ENCODE measurements at places on chromosomes 3 and 15.

GRCh38 chr3:191987831-191988350 lies 526.9 kb downstream of the PYDC2 start:
- no peak for DNase-seq

GRCh38 chr15:78104566-78105475 lies 12.5 kb downstream of the SH2D7 start:
- DNase-seq = no peak

DNA sequence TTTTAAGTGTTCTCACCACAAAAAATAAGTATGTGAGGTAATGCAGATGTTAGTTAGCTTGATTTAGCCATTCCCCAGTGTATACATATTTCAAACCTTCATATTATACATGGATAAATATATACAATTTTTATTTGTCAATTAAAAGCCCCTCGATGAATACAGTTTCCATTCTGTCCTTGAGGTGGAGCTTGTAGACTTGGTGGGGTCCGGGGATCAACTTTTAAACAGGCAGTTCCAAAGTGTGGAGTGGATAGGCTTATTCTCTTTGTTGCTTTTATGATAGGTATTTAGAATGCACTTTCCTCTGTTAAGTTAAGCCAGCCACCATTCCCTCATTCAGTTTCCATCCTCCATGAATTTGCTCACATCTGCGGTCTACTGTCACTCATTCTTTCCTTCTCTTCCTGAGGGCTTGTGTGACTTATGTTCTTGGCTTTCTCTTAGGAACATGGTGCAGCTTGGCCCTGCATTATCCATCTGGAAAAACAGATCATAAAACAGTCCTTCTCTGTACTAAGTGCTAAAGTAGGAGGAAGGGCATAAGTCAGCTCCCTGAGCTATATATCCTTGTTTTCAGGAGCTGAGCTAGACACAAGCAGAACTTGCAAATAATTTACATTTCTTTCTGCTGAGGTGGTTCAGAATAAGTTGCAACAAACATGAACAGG lies 149.1 kb downstream of the NFKBIZ start:
- DNase-seq = no peak

GRCh38 chr3:87307805-87308204 lies 31.4 kb upstream of the POU1F1 start:
- no peak for DNase-seq

GRCh38 chr3:14946739-14947099 lies 664 bp upstream of the NR2C2 start:
- DNase-seq = no peak

GRCh38 chr3:42504334-42505127 lies 2.1 kb downstream of the VIPR1 start:
- DNase-seq = no peak

DNA sequence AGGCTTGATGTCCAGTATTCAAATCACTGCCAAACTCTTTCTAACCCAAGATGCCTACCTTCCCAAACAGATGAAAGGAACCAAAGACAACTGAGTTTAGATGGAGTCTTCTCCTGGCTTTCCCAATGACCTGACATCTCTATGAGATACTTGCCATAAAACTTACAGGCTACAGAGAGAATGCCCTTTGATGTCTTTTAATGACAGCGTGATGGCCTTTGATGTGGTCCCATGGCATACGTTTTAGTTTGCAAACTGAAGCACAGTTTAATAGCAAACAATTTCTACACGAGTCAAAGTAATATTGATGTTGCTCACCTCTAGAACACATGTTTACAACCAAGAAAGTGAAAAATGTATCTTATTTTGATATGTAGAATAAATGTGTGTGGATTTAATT lies 73.2 kb downstream of the ZIC4 start:
- DNase-seq = no peak

GRCh38 chr3:41247055-41248004 lies 48.0 kb downstream of the CTNNB1 start:
- DNase-seq = no peak

DNA sequence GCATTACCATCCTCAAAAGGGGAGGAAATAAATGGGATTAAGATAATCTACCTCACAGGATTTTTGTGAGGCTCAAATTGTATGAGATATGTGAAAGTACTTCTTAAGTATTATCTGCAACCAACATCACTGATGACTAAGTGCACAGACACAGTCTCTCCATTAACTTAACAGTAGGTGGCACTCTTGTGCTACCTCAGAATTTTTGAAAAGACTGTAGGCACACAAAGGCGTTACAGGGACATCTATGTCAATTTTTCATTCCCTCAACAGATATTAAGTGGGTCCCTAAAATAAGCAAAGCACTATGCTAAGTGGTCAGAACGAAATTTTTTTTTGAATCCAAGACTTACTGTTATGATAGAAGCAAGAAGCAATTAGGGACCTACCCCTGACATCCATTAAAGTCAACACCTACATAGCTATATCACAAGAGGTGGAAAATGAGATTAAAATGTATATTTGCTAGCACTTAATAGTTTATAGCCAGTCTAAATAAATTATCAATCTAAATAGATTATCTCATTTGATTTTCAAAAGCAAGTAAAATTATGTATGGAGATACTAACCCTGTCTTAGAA lies 52.9 kb downstream of the RYK start:
- DNase-seq = no peak

- DNase-seq = no peak
Measured at GRCh38 chr3:156583469-156583868, 28.6 kb upstream of the SSR3 start.

DNA sequence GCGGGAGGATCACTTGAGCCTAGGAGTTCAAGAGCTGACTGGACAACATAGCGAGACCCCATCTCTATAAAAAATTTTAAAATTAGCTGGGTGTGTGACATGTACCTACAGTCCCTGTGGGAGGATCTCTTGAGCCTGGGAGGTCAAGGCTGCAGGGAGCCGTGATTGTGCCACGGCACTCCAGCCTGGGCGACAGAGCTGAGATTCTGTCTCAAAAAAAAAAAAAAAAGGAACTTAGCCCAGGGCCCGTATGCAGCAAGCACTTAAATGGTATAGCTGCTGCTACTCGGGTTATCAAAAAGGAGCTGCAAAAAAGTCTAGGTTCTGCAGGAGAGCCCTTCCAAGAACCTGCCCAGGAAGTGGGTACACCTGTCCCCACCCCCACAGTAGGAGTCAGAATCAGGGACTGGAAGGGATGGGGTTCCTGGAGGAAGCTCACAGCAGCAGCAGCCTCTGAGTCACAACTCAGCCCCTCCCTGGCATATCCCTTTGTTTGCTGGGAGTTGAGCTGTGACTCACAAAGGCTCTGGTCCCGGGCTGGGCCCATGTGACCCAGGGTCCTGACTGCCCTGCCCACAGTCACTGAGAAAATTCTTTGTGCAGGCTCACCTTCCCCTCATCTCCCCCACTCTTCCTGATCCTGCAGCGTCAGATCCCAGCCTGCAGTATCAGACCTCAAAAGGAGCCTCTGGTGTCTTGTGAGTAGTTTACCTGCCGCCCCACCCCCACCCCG lies at the start of gene SPATA12:
TSS of gene SPATA12 (plus strand) at position 576 of the 733 bp plus-strand sequence. CDS start 13,031 bp downstream, outside the sequence.
- DNase-seq = no peak

DNA sequence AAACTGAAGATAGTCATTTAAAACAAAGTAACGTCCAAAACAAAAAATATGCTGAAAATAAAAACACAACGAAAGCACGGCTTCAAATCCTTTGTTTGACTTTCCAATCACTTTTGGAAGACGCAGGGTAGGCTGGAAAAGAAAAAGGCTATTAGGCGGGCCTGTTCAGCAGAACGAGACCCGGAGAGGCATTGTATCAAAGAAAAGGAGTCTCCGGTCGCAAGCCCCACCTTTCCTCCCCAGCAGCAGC lies 691 bp downstream of the SENP7 start:
- no peak for DNase-seq

- DNase-seq = no peak
Measured at GRCh38 chr3:26381411-26381810, 241.2 kb upstream of the LRRC3B start.

GRCh38 chr3:59069838-59070237 lies 20.0 kb upstream of the CFAP20DC start:
- no peak for DNase-seq

GRCh38 chr3:25665315-25666280 lies 891 bp upstream of the TOP2B start:
- no peak for DNase-seq

GRCh38 chr3:61625429-61625828 lies 64.1 kb downstream of the PTPRG start:
- no peak for DNase-seq

DNA sequence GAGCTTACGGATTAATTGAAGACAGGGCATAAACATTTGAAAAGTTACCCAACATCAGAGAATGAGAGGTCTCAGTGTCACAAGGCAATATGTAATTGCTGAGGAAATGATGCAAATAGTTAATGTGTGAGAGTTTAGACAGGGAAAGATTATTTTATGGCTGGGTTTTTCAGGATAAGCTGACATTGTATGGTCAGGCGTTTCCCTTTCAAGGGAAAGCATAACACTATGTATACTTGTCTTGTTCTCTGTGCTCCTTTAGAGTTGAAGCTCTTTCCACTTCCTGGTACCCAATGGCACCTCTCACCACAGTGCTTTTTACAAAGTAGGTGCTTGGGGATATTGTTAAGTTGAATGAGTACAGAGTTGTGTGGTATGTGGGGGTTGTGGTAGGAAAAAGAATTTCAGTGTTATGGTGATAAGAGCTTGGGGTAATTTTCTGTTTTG lies 19.9 kb downstream of the IQGAP1 start:
- DNase-seq = peak; percentile 19

- no peak for DNase-seq
Measured at GRCh38 chr3:176341963-176342362, 855.3 kb downstream of the TBL1XR1 start.

GRCh38 chr3:51389423-51390183 lies 1.5 kb upstream of the RBM15B start:
- DNase-seq = no peak

GRCh38 chr3:177490626-177491025 lies 293.3 kb upstream of the TBL1XR1 start:
- DNase-seq = no peak

DNA sequence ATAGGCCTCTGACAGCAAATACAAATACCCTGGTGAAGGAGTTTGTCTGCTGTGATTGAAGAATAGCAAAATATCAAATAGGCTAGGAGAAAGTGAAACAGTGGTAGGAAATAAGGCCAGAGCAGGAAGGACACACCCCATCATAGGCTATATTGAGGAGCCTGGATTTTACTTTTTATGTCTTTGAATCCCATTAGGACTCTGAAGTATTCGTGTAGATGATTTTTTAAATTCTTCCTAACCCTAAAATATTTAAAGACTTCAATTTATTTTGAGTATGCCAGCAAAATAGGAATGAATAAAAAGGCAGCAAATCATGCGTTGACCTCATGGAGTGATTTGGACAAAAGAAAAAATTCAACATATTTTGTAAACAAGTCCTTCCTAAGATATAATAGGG lies 562.8 kb downstream of the NAALADL2 start:
- DNase-seq = no peak

- DNase-seq = no peak
Measured at GRCh38 chr3:69370901-69371301, 15.0 kb downstream of the FRMD4B start.

- DNase-seq = no peak
Measured at GRCh38 chr3:125383744-125384143, 8.6 kb upstream of the ZNF148 start.

- DNase-seq = no peak
Measured at GRCh38 chr15:74578496-74578994, 37.1 kb upstream of the CLK3 start.

DNA sequence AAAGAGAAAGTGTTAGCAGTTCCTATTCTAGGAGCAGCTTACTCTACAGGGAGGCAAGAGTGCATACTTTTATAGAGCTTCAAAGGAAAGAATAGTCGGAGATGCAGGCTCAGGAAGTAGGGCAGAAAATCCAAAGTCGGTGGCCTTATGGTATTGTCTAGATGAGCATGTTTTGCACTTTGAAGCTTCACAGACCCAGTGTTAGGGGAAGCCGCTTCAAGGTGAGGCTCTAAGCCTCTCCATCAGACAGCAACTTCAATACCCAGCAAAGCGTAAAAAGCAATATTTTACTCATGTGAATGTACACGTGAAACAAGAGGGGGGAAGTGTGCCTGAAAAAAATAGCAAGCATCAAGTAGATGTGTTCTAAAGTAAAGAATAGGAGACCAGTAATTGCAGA lies 125.6 kb upstream of the RASGRP1 start:
- no peak for DNase-seq

GRCh38 chr15:72515591-72516389 lies 41.7 kb downstream of the ARIH1 start:
- DNase-seq = no peak

DNA sequence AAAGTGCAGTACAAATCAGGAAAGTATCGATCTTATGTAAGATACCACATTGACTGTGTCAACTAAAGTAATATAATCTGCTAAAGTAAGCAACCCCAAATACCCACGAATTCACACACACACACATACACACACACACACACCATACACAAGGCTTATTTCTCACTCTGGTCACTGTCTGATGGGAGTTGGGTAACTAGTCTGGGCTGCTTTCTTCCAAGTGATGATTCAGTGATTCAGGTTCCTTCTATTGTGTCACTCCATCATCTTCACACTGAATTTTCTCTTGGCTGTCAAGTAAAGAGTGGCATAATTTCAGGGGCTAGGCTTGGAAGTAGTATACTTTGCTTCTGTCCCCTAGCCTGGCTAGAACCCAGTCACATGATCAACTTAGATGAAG lies 104.8 kb upstream of the CCDC54 start:
- no peak for DNase-seq

DNA sequence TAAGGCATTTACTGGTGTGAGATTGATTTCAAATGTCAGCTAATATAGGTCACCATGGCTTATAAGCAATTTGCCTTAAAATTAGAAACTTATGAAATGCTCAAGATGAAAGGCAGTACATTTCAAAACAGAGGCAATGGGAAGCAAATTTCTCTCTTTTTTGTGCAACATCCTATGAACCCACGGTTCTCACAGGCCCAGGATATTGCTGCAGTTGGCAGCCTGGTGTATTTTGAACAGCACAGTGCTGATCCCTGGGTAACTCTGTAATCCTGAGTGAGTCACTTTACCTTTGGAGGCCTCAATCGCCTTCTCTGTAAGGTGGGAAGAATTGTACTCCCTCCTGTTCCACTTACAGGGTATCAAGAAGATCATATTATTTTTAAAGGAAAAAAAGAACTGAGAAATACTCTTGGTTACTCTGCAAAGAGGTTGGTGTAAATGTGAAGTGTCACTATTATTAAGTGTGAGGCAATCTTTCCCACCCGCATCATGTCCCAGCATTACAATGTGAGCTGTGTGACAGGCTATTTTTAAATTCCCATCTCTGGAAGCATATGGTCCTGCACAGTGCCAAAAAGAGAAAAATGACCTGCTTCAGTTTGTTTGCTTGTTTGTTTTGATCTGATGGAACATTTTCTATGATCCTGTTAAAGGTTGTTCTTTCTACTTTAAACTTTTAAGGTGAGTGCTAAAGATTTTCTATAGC lies 190.1 kb upstream of the LPP start:
- no peak for DNase-seq

All from activated CD8-positive, alpha-beta memory T cell treated with anti-CD3 and anti-CD28 coated beads for 4 hours (primary cell).